Esophagus mucosa (tissue), 1 donor: ENCODE measurements at places on chromosomes 13 and 19. TPM values are rescaled to one million over a fixed set of nuclear protein-coding genes. Genes with fewer than 3 reads are reported as not detected.
A peak's percentile ranks its signal among the peaks of the same experiment; 100 is the strongest.

The ZNF550 gene
- total RNA-seq = 2.7 TPM

The ACP5 gene
- 34.6 TPM for total RNA-seq

The TUBA3C gene
- total RNA-seq = not detected

The TEKTIP1 gene
- total RNA-seq = 0.84 TPM

The SDHAF1 gene
- total RNA-seq = 10.2 TPM

The PLPPR2 gene
- 7.3 TPM for total RNA-seq

The PRR22 gene
- total RNA-seq = 1.8 TPM

GRCh38 chr19:30830875-30831274, 458.7 kb downstream of the ZNF536 start:
- no peak for ATAC-seq

GRCh38 chr19:31066385-31066784, 282.9 kb downstream of the TSHZ3 start:
- ATAC-seq = peak; percentile 53

DNA sequence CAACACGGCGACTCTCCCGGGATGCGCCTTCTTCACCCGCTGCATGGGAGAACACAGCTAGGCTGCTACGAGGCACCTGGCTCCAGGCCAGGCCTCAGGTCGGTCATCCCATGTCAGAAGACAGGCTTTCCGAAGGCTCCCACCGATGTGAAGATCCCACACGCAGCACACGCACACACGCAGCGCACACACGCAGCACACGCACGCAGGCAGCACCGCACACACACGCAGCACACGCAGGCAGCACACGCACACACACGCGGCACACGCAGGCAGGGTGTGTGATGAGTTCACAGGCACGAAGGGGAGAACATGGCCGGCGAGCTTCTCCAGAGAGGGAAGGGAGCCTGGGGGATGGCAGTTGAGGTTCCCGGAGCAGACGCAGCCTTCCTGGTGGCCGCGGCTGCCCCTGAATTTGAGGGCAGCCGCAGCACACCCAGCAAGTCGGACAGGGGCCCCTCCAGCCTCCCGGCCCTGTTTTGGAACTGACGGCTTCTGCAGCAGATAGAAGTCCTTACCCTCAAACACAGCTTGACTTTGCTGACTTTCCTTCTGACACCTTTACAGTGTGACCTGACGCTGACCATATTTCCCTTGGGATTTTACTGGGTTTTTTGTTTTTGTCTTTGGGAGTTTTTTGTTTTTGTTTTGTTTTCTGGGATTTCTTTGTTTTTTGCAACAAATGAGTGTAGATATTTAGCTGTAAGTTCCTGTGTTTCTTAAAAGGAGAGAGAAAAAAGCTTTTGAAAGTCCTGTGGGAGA, 55.9 kb downstream of the RASA3 start:
- ATAC-seq = no peak

DNA sequence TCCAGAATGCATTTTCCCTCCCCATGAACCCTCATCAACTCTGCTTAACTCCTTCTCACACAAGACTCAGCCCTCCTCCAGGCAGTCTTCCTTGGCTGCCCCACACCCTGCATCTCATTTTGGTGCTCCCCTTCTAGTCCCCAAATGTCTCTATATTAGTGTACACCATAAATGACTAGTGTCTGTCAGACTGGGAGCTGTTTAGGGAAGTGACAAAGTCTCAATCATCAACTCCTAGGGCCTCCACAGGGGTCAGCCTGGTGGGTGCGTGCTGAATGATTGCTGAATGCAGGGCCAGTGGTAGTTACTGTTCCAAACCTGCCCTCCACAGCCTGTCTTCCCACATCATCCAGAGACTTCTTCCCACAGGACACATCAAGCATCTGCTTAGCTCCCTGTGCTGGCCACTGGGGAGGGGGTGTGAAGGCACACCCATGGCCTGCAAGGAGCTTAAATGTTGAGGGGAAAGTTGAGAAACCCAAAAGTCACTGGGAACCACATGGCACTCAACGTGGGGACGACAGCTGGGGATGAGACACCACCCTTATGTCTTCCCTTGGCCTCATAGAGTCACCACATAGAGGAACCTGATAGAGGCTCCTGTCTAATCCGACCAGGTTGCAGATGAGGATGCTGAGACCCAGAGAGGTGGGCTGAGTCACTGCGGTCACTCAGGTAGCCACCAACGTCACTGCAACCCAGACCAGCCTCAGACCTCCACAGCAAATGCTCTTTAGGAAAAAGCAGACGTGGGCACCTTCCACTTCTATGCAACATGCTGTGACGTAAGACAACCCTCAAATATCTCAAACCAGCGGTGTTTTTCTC, 79.3 kb upstream of the TM9SF2 start:
- no peak for ATAC-seq

DNA sequence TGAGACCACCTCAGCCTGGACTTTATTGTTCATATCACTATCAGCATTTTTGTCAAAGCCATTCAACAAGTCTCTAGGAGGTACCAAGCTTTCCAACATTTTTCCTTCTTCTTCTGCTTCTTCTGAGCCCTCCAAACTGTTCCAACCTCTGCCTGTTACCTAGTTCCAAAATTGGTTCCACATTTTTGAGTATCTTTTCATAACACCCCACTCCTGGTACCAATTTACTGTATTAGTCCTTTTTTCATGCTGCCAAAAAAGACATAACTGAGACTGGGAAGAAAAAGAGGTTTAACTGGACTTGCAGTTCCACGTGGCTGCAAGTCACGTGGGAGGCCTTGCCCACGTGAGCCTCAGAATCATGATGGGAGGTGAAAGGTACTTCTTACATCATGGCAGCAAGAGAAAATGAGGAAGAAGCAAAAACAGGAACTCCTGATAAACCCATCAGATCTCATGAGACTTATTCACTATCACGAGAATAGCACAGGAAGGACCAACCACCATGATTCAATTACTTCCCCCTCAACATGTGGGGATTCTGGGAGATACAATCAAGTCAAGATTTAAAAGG, 215.1 kb downstream of the PCDH17 start:
- ATAC-seq = no peak
